Large intestine (tissue), 12 donors: ENCODE measurements at places on chromosomes 4 and X.

GRCh38 chrX:2489446-2490445 lies 11.0 kb downstream of the DHRSX start:
- H3K27ac ChIP-seq: no peak overlapping the region
- H3K4me3 ChIP-seq: no peak overlapping the region
- H3K27me3 ChIP-seq: no peaks in the 10 kb centered on the region
- DNase-seq: no peak
- no peaks in the 10 kb centered on the region for H3K4me1 ChIP-seq

DNA sequence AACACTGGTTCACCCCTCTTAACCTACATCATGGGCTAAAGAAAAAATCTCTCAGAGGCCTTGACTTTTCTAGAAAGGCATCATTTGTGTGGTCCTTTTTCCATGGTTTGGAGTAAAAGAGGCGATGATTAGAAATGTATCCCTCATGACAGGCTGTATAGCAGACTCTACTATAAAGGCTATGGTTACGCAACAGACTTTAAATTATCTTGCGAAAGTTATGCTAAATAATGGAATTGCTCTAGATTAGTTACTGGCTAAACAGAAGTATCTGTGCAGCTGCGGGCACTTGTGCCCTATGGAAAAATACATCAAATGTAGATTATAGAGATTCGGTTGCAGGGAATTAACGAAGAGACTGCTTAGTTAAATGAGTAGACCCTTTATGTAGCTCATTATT lies 101.6 kb downstream of the TMEM47 start:
- no peaks in the 10 kb centered on the region for H3K36me3 ChIP-seq
- DNase-seq: no peak
- H3K4me3 ChIP-seq: no peak overlapping the region
- no peaks in the 10 kb centered on the region for H3K27me3 ChIP-seq
- no peaks in the 10 kb centered on the region for H3K4me1 ChIP-seq

DNA sequence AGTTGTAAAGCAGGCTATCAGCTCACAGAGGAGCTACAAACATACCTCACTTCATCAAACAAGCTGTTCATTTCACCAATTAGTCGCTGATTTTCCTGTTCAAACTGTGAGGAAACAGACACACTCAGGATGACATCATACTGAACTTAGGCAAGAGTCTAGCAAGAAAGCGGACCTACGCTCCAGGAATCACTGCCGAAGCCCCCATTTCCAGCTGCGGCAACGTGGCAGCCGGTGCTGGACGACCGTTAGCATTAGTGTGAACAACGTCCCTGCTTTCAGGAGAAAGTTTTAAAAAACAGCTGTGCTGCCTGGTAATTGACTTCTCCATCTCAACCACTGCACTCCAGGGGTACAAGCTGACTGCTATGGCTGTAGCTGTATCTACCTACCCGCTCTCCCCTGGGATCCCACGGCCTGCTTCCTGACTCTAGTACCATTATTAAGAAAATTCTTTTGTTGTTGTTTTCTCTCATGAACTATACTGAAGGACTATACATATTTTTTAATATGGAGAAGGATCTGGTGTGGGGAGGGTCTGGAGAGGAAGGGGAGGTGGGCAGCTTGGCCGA lies 38.3 kb downstream of the NSG1 start:
- H3K27me3 ChIP-seq: no peaks in the 10 kb centered on the region
- H3K4me1 ChIP-seq: no peaks in the 10 kb centered on the region
- DNase-seq: no peak

GRCh38 chr4:115187136-115187535 lies 73.7 kb upstream of the NDST4 start:
- no peak overlapping the region for H3K4me3 ChIP-seq
- H3K27me3 ChIP-seq: no peaks in the 10 kb centered on the region
- H3K36me3 ChIP-seq: no peaks in the 10 kb centered on the region
- DNase-seq: peak; percentile 3
- no peak overlapping the region for H3K27ac ChIP-seq
- no peaks in the 10 kb centered on the region for H3K4me1 ChIP-seq

GRCh38 chr4:187071946-187072600 lies 348.4 kb upstream of the FAT1 start:
- no peaks in the 10 kb centered on the region for H3K4me1 ChIP-seq
- no peaks in the 10 kb centered on the region for H3K36me3 ChIP-seq
- H3K27me3 ChIP-seq: no peaks in the 10 kb centered on the region

DNA sequence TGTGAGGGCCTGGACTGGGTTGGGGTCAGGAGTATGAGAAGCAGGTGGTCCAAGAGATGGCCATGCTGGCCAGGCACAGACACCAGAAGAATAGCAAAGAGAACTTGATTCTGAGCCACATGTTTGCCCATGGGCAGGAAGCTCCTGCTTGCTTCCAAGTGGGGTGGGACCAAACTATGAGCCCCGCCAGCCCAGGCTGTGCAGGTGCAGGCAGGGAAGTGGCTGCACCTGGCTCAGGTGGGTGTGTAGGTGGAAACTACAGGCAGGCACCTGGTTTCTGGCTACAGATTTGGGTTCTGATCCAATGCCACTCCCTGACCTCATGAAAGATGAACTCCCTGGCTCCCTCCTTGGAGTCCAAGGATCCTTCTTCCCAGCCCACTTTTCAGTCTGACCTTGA lies 207.9 kb upstream of the KLF3 start:
- no peaks in the 10 kb centered on the region for H3K36me3 ChIP-seq
- peaks cover 9% of the 10 kb centered on the region for H3K4me1 ChIP-seq
- H3K27ac ChIP-seq: peak overlapping the region; percentile 44
- H3K4me3 ChIP-seq: no peak overlapping the region

- no peaks in the 10 kb centered on the region for H3K36me3 ChIP-seq
- H3K4me1 ChIP-seq: peaks cover 18% of the 10 kb centered on the region
- peak overlapping the region; percentile 60 for H3K27ac ChIP-seq
- no peak for DNase-seq
- H3K4me3 ChIP-seq: no peak overlapping the region
These were observed 7.6 kb upstream of the CXCL5 start for GRCh38 chr4:74006009-74006476.

DNA sequence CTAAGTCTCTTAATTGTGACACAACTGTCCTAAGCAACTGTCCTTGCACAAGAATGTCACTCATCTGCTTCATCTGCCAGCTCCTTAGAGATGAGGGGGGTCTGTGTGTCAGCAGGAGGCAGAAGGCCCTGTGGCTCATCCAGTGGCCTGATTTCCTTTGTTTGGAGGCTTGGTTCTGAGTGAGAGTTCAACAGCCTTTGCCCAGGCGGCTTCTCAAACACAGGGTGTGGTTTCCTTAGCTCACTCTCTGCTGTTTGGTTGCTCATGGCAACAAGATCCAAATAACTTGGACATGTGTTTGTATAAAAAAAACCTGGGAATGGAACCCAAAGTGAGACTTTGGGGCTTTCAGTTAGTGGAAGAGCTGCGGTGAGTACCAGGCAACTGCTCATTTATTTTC lies 46.6 kb downstream of the MAP7D3 start:
- peak; percentile 55 for DNase-seq
- no peaks in the 10 kb centered on the region for H3K4me1 ChIP-seq
- H3K27me3 ChIP-seq: no peaks in the 10 kb centered on the region
